ENCODE measurements at places on chromosomes 11 and 22.

DNA sequence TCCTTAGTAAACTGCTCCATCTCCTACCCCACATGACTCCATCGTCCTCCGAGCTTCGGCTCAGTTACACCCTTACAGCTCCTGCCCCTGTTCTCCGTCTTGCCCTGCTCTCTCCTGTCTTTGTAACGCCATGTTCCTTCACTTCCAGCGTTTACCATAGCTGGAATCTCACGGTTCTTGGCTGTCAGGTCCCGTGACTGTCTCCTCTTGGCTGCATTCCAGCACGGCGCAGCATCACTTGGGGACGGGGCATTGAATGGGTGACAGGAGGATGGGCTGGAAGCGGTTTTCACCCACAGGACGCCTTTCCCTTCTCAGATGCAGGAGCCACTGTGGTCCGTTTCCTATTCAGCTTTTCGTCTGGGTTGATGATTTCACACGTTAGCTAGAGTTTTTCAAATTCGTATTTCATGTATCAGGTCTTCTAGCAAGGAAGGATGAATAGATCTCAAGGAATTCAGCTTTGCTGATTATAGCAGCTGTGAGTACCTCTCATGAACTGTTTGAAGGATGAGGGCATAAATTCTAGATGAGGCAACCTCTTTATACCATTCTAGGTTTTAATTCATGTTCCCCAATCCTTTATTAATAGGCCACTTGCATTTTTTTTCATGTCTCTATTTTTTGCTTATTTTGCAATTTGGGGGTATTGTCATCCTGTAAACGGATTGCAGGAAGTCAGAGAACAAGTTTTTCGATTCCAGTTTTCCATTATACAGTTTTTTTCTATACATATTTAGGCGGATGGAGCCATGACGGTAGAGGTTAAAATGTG lies 29.1 kb downstream of the ZBED4 start:
- no peak for DNase-seq

- DNase-seq: no peak
Measured at GRCh38 chr11:45805305-45806071, 539 bp downstream of the SLC35C1 start.

GRCh38 chr22:22810018-22810427 lies 77.6 kb upstream of the IGLL5 start:
- DNase-seq: peak; percentile 65

- DNase-seq: no peak
Measured at GRCh38 chr11:108959105-108959761, 294.4 kb downstream of the DDX10 start.

DNA sequence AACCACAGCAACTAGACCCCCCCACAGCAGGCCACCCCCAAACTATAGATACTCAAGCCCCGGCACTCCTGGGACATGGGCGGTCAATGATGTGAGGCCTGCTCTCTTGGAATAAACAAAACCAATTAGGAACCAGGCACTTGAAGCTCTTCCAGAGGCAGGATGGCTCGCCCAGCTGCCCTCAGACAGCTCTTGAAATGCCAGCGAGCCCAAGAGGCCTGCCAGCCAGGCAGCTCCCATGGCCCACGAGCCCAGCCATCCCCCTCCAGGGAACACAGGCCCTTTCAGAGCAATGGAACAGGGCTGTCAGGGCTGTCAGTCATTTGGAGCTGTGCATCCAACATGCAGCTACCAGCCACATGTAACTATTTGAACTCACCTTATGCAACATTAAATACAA lies 34.0 kb upstream of the TFIP11 start:
- no peak for DNase-seq

DNA sequence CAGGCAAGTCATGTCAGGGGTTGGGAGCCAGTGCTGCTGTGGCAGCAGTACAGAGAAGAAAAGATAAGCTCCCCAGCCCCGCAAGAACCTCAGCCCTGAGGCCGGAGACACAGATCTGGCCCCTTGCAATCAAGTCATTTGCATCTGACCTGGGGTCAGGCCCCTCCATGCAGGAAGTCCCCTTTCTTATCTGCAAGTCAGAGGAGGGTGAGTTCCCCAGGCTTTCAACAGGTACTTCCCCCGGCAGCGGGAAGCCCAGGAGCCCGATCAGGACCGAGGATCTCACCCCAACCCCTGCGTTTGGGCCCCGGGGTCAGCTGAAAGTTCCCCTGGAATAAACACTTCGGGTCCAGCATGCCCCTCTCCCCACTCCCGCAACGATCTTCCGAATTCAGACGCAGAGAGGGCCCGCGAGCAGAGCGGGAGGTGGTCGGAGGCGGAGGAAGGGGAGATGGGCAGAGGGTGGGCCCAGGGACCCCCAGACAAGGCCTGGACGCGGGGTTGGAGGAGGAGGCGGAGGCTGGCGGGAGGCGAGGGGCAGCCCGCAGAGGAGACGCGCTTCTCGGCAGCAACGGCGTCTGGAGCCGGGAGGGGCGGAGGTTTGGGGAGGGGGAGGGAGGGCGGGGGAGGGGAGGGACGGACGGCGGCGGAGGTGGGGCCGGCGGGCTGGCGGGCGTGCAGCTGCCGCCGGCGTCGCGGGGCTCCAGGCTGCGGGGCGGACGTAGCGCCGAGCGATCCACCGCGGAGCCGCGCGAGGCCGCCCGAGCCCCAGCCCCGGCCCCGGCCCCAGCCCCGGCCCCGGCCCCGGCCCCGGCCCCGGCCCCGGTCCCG lies at the start of gene TSPAN18:
Gene TSPAN18 (plus strand): TSS at position 680 of the 831 bp plus-strand sequence. CDS start 179,455 bp downstream, outside the sequence.
- DNase-seq: peak; percentile 86

GRCh38 chr11:70590356-70590991 lies 192.1 kb downstream of the CTTN start:
- DNase-seq: no peak

DNA sequence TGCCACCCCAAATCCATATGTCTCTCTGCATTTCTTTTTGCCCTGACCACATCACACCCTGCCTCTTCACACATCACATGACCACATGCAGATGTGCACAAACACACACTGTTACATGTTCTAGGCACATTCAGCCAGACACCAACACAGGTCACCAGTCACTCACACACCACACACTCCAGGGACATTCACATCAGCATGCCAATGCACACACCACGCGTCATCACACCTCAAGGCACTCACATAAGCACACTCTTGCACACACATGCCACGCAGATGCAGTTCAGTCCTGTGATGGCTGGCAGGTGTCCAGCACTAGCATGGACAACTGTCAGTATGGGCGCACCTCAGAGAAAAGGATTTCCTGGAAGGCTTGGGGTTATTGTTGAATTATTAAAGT lies 77.0 kb upstream of the MYOD1 start:
- DNase-seq: no peak

- no peak for DNase-seq
Measured at GRCh38 chr22:48098243-48098920, 1335.9 kb downstream of the TBC1D22A start.

- no peak for DNase-seq
Measured at GRCh38 chr11:27293515-27294417, 69.2 kb downstream of the CCDC34 start.

DNA sequence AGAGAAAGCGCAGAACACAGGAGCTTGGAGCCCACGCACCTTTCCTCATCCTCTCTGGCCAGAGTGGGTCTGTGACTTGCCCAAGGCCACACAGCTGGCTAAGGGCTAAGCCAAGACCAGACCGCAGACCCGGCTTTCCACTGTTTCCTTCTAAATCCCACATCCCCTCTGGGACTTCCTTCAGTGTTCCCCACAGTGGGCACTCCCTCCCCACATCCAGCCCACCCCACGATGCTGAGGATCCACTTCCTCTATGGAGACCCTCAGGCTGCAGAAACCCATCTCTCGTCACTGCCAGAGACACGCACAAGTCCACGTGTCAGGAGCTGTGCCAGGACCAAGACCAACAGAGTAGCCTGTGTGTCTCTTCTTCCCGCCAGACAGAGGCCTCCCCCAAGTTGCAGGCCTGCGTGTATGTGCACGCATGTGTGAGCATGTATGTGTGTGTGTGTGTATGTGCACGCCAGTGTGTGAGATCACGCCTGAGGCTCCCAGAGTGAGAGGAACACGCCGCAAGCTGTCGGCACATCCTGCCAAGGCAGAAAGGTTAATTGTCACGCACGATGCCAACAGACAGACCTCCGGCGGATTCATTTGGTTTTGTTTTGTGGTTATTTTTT lies 21.6 kb downstream of the PDGFB start:
- DNase-seq: no peak

DNA sequence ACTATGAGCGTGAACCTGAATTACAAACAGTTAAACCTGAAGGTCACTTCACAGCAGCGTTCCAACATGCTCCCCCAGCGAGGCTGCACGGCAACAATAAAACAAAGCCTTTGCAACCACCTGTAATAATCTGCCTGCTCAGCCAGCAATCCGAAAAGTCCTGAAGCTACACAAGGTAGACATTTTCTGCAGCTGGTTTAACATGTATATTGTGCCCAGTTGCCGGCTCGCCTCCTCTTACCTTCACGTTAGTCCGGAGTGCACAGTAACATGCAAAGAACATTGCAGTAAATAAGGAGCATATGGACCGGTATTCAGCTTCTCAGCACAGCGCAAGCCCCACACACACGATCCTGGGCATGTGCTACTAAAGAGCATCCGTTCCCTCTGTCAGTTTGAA lies 704.3 kb downstream of the DLG2 start:
- no peak for DNase-seq

- DNase-seq: no peak
Measured at GRCh38 chr22:17563936-17564391, 666 bp downstream of the SLC25A18 start.
